ENCODE measurements at places on chromosomes 13 and 19.

GRCh38 chr19:28502879-28503734, 709.8 kb downstream of the UQCRFS1 start:
- DNase-seq = no peak

DNA sequence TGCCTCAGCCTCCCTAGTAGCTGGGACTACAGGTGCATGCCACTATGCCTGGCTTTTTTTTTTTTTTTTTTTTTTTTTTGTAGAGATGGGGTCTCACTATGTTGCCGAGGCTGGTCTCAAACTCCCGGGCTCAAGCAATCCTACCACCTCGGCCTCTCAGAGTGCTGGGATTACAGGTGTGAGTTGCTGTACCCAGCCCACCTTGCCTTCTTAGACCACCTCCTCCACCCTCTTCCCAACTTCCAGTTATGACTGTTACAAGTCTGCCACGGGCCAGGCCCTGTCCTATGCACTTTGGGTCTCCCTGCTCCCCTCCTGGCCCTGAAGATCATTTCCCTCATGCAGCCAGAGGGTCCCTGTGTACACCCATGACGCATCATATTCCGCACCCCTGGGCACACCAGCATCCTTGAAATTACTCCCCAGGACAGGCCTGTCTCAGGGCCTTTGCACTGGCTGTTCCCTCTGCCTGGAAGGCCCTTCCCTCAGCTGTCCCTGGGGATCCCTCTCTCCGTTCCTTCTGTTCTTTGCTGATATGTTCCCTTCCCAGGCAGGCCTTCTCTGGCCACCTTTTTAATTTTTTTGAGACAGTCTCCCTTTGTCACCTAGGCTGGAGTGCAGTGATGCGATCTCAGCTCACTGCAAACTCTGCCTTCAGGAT, 3.0 kb downstream of the LGALS4 start:
- DNase-seq = no peak

GRCh38 chr13:58823701-58824100, 1192.2 kb downstream of the PCDH17 start:
- no peak for DNase-seq

GRCh38 chr19:13691569-13692435, 72.5 kb upstream of the MRI1 start:
- no peak for DNase-seq

DNA sequence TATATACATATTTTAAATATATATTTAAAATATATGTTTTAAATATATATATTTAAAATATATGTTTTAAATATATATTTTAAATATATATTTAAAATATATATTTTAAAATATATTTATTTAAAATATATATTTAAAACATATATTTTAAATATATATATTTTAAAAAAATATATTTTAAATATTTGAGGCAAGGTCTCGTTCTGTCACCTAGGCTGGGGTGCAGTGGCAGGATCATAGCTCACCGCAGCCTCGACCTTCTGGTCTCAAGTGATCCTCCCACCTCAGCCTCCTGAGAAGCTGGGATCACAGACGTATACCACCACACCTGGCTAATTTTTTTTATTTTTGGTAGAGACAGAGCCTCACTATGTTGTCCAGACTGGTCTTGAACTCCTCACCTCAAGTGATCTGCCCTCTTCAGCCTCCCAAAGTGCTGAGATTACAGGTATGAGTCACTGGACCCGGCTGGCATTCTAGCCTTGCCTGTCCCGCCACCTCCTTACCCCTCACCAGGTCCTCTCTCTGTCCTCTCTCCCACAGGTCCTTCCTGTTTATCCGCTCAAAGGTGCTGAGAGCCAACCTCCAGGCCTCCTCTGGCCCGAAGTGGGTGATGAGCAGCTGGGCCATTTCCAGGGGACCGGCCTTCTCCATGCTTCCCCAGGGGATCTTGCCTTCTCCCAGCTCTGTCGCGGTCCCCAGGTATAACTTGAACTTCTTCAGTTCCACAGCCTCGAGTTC, 564 bp downstream of the NLRP12 start:
- no peak for DNase-seq

DNA sequence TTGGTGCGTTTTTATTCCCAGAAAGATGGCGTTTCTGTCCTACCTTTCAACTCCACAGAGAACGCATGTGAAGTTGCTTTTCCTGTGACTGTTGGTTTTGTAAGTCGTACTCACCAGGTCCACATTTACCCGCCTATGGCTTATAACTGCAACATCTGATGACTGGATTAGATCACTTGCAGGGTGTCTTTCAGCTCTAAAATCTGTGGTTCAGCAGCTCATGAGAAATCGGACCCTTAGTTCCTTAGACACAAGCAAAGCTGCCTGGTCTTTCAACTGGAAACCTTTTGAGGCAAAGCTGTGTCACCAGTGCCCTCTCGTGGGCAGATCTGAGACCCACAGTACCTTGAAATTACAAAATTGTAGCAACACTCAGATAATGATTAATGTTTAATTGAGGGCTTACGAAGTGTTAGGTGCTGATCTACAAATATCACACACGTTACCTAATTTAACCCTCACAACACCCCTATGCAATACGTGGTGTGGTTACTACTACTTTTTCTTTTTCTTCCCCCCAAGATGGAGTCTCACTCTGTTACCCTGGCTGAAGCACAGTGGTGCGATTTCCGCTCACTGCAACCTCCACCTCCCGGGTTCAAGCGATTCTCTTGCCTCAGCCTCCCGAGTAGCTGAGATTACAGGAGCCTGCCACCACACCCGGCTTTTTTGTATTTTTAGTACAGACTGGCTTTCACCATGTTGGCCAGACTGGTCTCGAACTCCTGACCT, 65.4 kb downstream of the RUBCNL start:
- peak; percentile 50 for DNase-seq

DNA sequence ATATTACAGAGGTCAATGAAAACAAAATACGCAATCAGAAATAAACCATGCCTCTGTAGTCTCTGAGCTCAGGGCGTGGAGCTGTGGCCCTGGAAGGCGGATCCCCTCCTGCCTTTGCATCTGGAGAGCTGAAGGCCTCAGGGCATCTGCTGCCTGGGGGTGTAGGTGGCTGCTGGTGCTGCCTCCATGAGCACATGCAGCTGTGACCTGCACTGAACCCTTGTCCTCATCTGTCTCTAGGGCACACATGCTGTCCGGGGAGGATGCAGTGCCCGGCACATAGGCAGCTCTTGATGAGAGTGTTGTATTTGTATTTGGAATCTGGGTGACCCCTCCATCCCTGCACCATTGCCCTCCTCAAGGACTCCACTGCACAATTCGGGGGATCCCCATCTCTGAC, 185.7 kb downstream of the TEX29 start:
- no peak for DNase-seq

- DNase-seq = no peak
Observed at GRCh38 chr19:19329126-19329525, 8.5 kb downstream of the MAU2 start.

GRCh38 chr13:25881136-25881926, 170.5 kb downstream of the SHISA2 start:
- DNase-seq = no peak

- DNase-seq = no peak
Observed at GRCh38 chr19:718991-719512, 10.3 kb downstream of the PALM start.

GRCh38 chr13:26440111-26440510, 117.4 kb upstream of the WASF3 start:
- no peak for DNase-seq

GRCh38 chr19:35240327-35240726, 8.5 kb upstream of the LSR start:
- DNase-seq = no peak

DNA sequence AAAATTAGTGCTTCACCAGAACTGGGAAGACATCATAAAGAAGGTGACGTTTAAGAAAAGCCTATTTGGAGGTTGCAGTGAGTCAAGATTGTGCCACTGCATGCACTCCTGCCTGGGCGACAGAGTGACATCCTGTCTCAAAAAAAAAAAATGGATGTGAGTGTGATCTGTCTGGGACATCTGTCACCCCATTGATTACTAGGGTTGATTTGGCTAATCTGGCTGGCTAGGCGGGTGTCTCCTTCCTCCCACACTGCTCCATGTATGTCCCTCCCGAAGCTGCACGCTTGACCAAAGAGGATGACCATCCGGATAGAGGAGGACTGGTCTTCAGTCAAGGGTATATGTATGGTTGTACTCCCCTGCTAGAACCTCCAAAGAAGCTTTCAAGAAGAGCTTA, 2.6 kb downstream of the GTF2F2 start:
- DNase-seq = no peak

- no peak for DNase-seq
Observed at GRCh38 chr13:28031220-28031895, 42.9 kb upstream of the URAD start.

GRCh38 chr13:61536433-61536832, 120.8 kb upstream of the PCDH20 start:
- DNase-seq = no peak

- DNase-seq = no peak
Observed at GRCh38 chr13:99143904-99144303, 56.8 kb upstream of the UBAC2 start.

- no peak for DNase-seq
Observed at GRCh38 chr19:47633517-47633916, 24.6 kb downstream of the BICRA start.

DNA sequence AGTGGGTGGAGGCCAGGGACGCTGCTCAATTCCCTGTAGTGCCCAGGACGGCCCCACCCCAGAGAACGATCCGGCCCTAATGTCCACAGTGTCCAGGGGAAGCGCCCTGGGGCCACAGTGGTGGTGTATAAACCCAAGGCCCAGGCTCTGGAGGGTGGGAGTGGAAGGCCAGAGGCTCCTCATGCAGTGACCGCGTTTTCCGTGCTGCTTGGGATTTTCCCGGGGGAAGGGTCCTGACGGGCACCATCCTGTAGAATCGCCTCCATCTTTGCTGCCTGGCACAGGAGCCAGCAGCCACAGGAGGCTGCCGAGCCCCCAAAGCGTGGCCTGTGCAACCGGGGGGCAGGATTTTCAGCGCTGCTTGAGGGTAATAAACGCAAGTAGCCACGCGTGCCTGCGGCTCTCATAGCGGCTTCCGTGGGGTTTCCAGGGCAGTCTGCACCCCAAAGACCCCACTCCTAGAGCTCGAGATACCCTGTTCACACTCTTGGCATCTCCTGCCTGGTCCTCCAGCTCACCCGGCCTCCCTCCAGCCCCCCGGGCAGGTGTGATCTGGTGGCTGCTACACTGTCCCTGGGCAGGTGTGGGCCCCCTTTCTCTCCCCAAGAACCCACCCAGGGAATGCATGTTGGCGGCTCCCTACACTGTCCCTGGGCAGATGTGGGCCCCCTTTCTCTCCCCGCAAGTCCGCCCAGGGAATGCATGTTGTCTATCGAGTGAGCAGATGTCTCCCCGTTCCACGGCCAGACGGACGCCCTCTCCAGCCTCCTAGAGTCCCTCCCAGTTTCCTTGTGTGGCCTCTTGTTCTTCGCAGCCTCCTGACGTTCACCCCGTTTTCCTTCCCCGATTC, 2.2 kb downstream of the NCLN start:
- no peak for DNase-seq

DNA sequence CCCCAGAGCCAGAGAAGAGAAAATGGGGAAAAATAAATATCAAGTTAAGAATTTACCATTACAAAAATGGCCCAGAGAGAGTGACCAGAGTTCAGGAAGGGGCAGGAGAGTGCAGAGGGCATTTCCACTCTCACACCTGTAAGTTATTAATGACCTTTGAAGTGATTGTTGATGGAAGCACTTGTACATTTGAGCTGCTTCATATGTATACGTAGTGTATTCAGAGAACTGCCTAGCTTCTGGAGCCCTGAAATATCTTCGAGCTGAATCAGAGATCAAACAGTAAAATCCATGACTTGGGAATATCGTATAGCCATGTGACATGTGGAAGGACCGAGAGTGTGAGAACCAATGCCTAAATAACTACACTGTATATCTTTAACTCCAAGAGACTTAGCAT, 49.2 kb upstream of the PCCA start:
- no peak for DNase-seq

GRCh38 chr13:41614671-41615527, 157.5 kb downstream of the RGCC start:
- DNase-seq = no peak

DNA sequence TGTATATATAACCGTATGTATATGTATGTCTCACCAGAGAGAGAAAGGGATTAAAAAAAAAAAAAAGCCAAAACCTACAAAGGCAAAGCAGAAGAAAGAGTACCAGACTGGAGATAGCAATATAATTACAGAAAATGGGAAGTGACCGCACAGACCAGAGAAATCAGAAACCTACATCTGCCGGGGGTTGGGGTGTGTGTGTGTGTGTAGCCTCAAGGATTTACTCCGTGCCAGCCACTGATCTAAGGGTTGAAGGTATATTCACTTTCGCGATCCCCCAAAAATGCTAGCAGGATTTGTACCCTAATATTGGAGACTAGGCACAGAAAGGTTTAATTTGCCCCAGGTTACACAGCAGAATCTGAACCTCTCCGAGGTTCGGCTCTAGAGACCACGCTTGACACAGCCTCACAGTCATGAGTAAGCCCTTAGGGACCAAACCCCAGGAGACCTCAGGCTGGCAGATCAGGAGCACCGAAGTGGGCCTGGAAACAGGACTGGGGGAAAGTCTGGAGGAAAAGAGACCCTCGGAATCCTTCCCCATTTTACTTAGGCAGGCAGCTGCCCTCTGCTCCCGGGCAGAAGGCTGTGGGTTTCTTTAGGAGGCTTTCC, 14.8 kb downstream of the ARL11 start:
- DNase-seq = no peak

GRCh38 chr13:110046811-110047210, 260.1 kb downstream of the COL4A1 start:
- no peak for DNase-seq

GRCh38 chr13:73508841-73509240, 450.0 kb downstream of the KLF5 start:
- no peak for DNase-seq

DNA sequence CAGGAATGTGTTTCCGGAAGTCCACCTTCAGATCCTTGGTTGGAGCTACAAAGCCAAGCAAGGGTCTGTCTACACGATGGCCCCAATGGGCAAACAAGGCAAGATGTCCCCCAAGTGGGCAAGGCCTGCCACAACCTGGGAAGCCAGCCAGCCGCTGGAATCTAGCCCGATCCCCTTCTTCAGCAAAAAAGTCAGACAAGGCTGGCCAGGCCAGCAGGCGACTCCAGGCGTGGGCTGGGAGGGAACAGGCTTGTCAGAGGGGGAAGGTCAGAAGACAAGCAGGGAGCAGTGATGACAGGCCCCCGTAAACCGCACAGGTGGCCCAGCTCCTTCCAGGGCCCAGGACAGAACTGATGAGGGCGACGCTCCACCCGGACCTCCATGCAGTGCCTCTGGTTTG, 69.7 kb upstream of the WASF3 start:
- DNase-seq = no peak

GRCh38 chr13:95117092-95117491, 184.2 kb downstream of the ABCC4 start:
- DNase-seq = no peak

GRCh38 chr19:1836458-1837221, 11.6 kb downstream of the REXO1 start:
- no peak for DNase-seq

- no peak for DNase-seq
Observed at GRCh38 chr13:94921181-94921580, 208.8 kb upstream of the SOX21 start.

GRCh38 chr13:33610438-33611120, 207.4 kb upstream of the RFC3 start:
- peak; percentile 27 for DNase-seq

GRCh38 chr19:29287061-29287460, 74.1 kb upstream of the UQCRFS1 start:
- DNase-seq = no peak

- no peak for DNase-seq
Observed at GRCh38 chr13:99870541-99870940, 101.0 kb downstream of the ZIC5 start.

Measured in activated CD4-positive, alpha-beta T cell treated with anti-CD3 and anti-CD28 coated beads for 24 hours (primary cell).